ENCODE measurements at places on chromosomes 3 and 15.

- DNase-seq, result no peak
Measured at GRCh38 chr3:4351164-4351855, 48.1 kb downstream of the SETMAR start.

DNA sequence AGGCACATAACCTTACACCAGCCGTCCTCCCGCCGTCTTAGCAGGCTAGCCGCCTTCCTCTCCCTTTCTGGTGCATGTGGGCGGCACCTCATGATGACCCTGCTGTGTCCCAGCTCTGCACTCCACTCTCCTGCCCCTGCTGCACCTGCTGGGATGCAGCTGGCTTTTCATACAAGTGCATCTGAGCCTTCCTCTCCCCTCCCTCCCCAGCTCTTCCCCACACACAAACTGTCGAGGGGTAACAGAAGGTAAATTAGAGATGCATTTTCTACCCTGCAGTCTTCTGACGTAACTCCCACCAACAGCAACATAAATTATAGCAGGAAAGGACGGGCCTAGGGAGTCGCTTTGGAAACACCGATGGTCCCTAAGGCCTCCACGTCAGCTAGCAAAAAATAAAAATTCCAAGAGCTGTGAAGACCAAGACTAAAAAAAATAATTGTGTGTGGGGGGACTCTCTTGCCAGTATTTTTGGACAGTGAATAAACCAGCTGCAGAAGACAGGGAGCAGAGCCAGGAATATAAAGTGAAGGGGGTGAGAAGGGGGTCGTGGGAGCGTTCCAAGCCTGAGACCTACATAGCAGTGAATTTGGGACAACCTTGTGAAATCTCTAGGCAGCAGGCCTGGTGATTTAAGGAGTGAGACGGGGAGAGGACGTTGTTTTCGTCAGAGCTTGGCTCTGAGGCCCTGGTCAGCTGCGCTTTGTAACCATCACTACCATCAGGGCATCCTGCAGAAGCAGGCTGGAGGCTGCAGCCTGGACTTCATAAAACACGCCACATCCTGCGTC is 216.2 kb downstream of the ADAMTS17 start:
- DNase-seq, result no peak

- DNase-seq, result no peak
Measured at GRCh38 chr15:62816342-62817069, 226.0 kb upstream of the TPM1 start.

GRCh38 chr3:185526349-185526951 is 25.9 kb downstream of the LIPH start:
- no peak for DNase-seq

DNA sequence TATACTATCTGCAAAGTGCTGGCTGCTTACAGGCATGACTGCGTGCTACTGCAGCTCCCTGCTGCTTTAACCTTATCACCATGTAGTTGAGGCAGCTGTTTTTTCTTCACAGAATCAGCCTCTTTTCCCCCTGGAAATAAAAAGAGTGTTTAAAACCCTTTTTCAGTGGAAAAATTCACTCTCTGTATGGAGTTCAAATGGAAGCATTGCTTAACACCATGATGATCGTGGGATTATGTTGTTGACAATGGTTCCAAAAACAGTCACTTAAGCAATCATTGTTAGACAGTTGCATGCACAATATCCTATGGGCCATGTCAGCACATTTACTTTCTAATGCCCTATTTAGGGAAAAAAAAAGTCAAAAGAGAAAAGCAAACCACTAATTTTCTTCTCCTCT is 536.4 kb downstream of the UNC13C start:
- no peak for DNase-seq

GRCh38 chr15:75817138-75817935 is 25.9 kb upstream of the UBE2Q2 start:
- DNase-seq, result no peak

- no peak for DNase-seq
Measured at GRCh38 chr3:14222900-14223594, 44.4 kb downstream of the LSM3 start.

- DNase-seq, result no peak
Measured at GRCh38 chr3:111732252-111732879, 126.7 kb upstream of the PHLDB2 start.

- no peak for DNase-seq
Measured at GRCh38 chr3:123536153-123536895, 48.5 kb downstream of the HACD2 start.

- no peak for DNase-seq
Measured at GRCh38 chr15:29674661-29675533, 147.4 kb downstream of the TJP1 start.

GRCh38 chr3:102194760-102195159 is 240.1 kb upstream of the ZPLD1 start:
- DNase-seq, result no peak

- DNase-seq, result no peak
Measured at GRCh38 chr15:96209285-96209735, 121.2 kb upstream of the NR2F2 start.

DNA sequence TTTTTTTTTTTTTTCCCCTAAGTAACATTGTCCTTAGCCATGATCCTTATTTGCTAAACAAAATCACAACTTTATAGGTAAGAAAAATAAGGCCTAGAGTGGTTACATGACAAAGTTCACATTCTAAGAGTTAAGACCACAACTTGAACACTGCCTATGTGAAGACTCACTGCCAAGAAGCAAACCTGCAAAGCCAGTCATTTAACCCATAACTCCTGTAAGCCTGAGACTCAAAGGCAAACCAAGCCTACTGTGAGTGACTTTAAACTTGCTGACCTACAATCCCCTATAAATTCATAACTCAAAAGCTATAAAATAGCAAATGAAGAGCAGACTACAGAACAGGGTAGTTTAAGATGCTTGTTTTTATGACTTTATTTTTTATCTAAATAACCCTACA is 12.9 kb upstream of the ANKRD28 start:
- DNase-seq, result no peak

DNA sequence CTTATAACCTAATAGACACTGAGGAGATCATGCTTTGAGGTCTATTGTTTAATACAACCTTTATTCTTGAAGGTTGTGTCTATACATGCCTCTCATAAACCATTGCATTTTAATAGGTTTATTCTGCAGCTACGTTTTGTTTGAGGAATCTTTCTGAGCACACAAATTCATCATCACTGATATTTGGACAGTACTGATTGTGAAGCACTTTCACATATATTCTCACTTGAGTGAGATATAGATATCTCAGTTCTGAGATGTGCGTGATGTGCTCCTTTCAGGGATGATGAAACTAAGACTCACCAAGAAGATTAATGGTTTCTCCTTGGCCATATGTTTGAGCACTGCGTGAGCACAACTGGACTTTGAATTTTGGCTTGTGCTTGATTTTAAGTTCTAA is 374.4 kb downstream of the LPP start:
- no peak for DNase-seq

DNA sequence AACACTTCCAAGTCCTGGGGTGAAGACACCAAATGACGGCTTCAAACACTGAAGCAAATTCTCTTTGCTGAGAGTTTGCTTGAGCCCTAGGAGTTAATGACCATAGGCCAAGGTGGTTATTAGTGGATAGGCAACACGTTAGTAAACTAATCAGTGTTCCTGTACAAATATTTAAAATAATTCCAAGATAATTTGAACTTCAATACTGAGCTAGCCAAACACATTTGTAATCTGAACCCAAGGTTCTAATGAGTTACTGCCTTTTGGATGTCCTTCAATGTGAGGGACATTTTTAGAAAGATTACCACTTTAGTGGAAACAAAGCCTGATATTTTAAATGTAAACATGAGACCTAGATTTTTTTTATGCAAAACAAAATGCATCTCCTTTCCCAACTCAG is 94.6 kb downstream of the THRB start:
- DNase-seq, result no peak

DNA sequence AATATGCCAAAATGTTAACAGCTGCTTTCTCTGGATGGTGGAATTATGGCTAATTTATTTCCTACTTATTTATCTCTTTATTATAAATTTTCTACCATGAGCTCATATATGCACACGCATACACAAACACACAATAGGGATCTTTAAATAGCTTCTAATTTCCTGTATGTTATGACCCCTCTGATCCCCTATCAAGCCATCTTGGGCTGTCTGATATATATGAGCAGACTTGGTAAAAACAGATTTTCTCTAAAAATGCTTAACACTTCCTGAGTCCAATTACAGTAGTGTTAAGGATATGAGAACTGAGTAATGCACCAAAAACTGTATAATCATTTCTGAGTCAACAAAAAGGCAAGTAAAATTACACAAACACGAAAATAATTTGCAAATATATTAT is 52.0 kb upstream of the LMOD3 start:
- no peak for DNase-seq

GRCh38 chr15:72206677-72207000 is 9.1 kb upstream of the GRAMD2A start:
- DNase-seq, result no peak

DNA sequence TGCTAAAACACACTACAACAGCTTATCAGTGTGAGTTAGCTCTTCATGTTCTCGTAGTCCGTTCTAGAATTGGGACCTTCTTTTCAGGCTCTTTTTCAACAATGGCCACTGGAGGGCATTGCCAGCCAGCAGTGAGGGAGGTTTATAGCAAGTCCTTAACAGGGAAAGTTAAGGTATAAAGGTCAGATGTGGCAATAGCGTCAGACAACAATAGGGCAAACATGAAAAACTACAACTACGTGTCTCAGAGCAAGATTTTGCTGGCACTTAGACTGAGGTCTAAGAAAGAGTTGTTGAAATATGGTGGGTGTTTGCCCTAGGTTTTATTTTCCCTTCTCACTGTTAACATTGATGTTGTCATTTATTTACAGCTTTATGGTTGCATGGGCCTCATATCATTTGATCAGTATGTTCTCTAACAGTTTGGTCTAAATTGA is 161.4 kb downstream of the GMNC start:
- DNase-seq, result peak; percentile 51

DNA sequence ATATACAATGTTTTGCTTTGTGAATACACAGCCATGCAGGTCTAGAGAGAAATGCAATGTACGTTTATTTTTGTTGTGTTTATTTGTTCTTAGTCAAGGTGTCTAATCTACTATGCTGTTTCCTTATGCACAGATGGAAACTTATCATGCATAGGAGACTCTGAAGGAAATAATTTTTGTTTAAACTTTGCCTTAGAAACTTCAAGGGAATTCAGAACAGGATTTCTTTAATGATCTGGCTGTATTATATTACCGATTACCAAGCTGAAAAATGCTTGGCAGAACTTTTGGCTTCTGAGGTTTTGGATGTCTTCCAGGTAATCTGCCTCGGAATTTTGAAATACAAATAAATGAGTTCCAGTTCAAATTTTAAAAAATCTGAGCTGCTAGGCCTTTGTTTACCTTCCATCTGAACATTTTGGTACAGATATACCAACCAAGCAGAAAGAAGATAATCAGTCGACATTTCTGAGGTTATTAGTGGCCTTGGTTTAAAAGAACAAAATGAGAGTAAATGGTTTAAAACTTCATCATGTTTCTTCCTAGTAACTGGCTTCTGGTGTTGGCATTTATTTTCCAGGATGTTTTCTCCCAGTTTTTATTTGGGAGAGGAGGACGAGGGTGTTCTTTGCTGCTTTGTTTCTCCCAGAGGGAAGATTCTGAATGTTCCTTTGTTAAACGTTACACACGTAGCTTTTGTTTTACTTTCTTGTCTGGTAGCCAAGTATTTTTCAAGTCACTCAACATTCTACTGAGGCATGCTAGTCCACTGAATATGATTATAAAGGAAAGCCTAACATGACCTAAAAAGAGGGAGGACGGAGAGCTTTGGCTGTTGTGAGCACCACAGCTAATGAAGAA is 421.8 kb upstream of the TBL1XR1 start:
- DNase-seq, result no peak

- no peak for DNase-seq
Measured at GRCh38 chr15:69888406-69888805, 209.3 kb downstream of the TLE3 start.

GRCh38 chr15:60154764-60155325 is 150.7 kb downstream of the FOXB1 start:
- no peak for DNase-seq

DNA sequence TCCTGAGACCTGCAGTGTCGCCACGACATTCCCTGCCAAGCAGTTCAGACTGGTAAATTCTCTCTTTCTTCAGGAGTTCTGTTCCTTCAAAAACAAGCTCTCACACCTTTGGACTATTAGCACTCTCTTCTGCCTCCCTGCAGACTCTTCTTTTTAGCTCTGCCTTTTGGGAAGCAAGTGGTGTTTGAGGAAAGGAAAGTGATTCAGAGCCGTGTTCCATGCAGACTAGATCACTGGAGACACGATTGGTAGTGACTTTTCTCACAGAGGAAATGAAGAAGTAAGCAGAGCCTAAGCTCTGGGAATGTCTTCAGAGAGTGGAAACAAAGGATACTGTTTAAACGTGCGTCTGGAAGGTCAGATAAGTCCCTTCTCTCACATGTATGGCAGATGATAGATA is 270.6 kb upstream of the TPRG1 start:
- no peak for DNase-seq

- no peak for DNase-seq
Measured at GRCh38 chr15:87732976-87733375, 523.6 kb downstream of the NTRK3 start.

DNA sequence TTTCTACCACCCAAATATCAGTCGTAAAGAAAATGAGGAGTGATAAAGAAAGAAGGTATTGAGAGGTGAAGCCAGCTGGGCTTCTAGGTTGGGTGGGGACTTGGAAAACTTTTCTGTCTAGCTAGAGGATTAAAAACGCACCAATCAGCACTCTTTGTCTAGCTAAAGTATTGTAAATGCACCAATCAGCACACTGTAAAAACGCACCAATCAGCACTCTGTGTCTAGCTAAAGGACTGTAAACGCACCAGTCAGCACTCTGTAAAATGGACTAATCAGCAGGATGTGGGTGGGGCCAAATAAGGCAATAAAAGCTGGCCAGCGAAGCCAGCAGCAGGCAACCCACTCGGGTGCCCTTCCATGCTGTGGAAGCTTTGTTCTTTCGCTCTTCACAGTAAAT is 13.0 kb upstream of the IQGAP1 start:
- DNase-seq, result no peak

DNA sequence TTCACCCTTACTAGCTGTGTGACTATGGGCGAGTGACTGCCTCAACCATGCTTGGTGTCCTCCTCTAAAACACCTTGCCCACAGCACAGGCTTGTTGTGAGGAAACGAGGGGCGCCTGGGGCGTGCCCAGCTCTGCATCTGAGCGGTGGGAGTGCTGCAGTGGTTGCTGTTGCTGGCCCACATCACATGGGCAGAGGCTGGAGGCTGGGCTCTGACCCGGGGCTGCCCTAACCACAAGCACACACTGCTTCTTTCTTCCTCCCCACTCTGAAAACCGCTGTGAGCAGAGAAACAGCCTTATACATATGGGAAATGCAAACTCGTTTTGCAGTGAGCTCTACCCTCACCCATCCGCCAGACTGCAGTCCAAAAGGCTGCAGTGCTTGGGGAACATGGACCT is 74.8 kb upstream of the RPL32 start:
- DNase-seq, result no peak
